Glomerular endothelial cell (primary cell): ENCODE measurements at places on chromosomes 3 and 15. TPM values are rescaled to one million over a fixed set of nuclear protein-coding genes. Genes with fewer than 3 reads are reported as not detected.

Gene CHRNA3
- total RNA-seq, result not detected in 2 replicates

Gene PIK3CB
- total RNA-seq, result 11.9 and 19.7 TPM in 2 replicates

Gene CSPG5
- total RNA-seq, result 0.18 and 0.48 TPM in 2 replicates

Gene TNFAIP8L3
- 19.1 and 46.6 TPM in 2 replicates for total RNA-seq
